ENCODE measurements at places on chromosomes 5 and 9.

DNA sequence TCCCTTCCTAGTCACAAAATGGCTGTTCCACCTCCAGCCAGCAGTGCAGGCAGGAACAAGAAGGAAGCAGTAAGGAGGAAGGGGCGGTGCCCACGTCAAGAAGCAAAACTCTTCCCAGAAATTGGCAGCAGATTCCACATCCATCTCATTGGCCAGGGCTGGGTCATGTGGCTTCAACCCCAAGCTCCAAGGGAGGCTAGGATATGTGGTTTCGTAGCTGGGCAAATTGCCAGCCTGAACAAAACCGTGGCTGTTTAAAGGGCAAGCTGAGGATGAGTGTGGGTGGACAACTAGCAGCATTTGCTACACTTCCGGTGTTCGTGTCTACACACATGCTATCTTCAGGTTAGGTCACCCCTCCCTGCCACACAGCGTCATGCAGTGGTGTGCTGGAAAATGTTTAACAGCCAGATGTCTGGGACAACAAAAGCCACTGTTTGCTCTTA lies 92.1 kb upstream of the MAP1B start:
- DNase-seq = peak; percentile 54

DNA sequence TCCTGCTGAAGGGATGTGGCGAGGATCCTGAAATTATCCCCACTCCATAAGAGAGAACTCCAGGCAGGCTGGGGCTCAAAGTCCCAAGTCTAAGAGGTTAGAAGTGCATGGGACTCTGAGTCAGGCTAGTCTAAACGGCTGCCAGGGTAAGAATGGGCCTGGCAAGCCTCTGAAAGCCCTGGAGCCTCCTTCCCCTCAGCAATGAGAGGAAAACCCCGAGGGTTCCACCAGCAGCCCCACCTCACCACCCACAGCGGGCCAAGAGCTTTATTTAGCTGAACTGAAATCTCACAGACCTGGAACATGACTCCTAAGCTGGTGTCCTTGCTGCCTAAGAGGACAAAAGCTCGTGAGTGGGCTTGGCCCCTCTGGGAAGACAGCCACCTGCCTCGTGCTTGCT lies 135.5 kb downstream of the SEC61B start:
- no peak for DNase-seq

DNA sequence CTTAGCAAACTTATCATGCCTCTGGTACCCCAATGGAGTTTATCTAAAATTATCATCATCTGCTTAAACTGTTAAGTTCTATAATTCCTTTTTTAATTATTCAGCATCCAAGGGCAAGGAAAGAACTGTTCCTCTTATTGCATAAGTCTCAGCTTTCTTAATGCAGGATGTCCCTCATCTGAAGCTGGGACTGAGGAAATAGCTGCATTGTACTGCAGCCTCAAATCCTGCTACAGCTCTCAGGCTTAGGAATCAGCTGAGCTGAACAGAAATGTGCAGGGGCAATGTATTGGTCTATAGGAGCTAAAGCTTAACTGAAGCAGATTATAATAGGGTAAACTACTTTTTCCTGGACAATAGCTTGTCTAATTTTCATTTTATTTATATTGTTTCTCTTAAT lies 48.0 kb downstream of the HAPLN1 start:
- no peak for DNase-seq

GRCh38 chr5:120139039-120139438 lies 325.1 kb upstream of the PRR16 start:
- peak; percentile 85 for DNase-seq

GRCh38 chr5:134436523-134437339 lies 25.1 kb upstream of the CDKN2AIPNL start:
- DNase-seq = peak; percentile 80

DNA sequence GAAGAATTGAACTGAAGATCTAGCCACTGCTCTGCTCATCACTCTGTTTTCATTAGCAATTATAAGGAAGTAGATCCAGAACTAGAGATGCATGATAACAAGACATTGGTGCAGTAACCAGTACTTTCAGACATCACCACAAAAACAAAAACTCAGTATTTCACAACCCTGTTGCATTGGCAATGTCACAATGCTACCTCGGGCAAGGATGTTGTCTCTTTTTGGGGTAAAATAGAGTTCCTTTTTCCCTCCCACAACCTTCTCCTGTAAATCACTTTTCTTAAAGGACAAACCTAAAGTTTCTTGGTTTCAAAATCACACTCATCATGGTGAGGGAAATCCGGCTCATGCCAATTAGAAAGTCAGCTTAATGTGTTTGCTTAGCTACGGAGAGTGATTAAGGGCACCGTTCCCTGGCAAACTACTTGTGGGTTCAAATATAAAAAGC lies 420.1 kb upstream of the MEF2C start:
- no peak for DNase-seq

DNA sequence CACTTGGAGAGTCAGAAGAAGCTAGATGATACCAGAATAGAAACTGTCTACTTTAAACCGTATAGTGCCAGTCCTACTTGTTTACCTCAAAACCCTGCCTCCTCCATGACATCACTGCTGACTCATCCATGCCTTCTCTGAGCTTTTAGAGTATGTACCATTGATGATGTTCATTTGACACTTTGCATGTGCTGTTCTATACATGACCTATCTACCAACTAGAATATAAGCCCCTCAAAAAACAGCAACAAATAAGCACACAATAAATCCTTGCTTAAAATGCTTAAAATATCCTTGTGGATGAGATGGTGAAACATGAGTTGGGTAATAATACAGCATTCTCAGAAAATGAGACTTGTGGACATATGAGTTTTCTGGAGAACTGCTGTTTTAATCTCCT lies 2.6 kb downstream of the CTNNAL1 start:
- peak; percentile 77 for DNase-seq

DNA sequence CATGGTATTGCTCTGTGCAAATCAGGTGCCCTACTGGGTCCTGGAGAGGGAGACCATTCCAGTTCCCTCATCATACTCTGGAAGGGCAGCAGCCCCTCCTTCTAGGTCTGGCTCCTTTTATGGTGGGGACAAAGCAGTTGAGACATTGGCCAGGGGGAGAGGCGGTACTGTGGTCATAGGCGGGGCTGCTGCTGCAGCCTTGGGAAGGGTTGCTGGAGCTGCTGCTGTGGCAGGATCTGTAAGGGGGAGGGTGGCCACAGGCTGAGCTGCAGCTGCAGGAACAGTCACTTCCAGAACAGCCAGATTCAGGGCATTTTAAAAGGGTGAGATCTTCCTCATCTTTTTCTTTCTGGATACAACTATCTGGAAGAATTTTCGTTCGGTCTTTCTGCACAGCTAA lies 233.0 kb upstream of the SGCD start:
- DNase-seq = peak; percentile 83

DNA sequence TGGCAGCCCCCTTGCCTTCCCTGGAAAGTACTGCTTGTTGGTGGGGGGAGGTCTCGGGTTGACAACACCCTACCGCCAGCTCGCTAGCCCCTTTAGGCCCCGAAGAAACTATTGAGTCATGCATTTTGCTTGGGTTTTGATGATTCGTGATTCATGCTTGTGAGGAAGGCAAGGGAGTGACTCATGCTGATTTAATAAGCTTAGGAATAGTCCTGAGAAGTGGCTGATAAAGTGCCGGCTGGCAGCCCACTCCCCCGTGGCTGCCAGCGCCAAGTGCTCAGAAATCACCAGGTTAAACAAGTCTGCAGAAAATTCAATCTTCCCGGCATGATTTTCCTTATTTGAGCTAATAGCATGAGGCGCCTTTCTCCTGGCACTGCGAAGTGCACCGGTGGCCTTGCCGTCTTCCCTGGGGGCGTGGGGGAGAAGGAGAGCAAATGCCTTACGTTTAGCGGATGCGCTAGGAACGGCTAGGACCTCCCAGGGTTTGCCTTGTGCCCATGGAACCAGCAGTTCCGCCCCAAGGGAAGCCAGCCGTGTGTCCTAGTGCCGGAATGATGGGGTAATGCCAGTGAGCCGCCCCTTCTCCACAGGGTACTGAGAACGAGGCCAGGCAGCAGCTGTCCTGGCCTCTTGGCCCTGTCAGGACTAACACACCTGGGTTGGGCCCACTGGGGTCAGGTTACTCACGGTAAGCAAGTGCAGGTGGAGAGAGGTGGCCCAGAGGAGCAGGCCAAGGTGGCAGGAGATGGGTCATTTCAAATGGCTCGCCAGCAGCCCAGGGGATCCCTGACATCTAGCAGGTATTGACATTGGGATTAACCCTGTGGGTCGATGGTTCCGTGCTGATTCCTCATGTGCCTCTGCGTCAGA lies 151.9 kb downstream of the MACROH2A1 start:
- DNase-seq = peak; percentile 97

DNA sequence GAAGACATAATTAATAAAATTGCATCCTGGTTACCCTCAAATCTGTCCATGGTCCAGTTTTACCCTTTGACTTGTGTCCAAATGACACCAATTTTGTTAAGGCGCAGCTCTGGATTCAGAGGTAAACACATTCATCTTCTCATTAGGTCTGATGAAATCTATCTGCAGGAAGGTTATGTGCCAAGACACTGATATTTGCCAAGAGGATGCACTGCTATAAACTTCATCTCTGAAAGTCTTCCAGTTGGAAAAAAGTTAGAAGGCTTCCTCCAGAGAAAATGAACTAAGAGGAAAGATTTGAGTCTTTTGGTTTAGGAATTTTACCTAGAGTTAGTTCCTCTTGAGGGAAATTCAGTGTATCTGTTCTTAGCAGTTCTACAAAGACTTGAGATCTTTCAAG lies 717.8 kb downstream of the DTWD2 start:
- DNase-seq = no peak

DNA sequence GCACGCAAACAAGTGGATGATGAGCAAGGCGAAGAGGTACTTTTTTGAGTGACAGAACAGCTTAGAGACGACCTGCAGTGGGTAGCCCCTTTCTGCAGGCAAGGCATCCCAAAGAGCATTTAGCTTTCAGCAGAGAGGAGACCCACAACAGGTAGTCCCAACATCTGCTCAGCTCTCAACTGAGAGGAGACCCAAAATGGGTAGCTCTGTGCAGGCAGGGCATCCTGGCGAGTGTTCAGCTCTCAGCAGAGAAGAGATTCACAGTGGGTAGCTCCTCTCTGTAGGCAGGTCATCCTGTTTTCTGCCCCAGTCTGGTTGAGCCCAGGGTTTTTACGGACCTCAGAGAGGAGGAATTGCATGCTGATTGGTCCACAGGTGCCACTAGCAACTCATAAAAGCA lies 2396.1 kb upstream of the C9orf72 start:
- DNase-seq = no peak

GRCh38 chr5:138024117-138024516 lies 8.8 kb downstream of the FAM13B start:
- peak; percentile 28 for DNase-seq

- peak; percentile 62 for DNase-seq
These were observed 188.9 kb upstream of the RPS23 start for GRCh38 chr5:82466986-82467561.

GRCh38 chr9:105362470-105362869 lies 85.4 kb upstream of the FSD1L start:
- no peak for DNase-seq

DNA sequence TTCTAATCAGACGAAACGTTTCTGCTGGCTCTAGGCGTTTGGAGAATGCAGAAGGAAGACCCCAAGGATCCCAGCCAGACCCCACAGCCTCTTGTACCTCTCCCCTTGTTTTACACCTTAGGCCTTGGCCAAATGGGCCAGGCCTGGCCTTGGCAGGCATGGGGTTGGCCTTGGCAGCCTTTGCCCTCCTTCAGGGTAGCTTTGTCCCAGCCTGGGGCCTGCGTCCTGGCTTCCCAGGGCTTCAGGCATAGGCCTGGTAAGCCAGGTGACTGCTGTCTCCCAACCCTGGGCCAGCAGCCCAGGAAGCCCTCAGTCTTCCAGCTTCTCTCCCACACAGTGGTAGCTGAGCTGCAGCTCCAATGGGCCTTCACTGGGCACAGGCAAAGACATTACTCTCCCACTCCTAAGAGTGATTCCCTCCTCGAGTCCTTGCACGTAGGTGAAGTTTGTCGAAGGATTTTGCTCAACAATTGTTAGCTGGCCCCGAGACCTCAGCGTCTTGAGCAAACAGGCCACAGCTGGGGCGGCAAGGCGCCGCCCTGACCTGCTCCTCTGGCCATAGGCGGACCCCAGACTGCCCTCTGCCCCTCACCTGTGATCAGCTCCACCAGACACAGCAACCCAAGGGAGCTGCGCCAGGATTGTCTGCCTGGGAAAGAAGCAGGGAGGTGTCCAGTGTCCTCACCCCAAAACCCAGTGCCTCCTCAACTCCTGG lies 1.1 kb upstream of the PITX1 start:
- DNase-seq = no peak

DNA sequence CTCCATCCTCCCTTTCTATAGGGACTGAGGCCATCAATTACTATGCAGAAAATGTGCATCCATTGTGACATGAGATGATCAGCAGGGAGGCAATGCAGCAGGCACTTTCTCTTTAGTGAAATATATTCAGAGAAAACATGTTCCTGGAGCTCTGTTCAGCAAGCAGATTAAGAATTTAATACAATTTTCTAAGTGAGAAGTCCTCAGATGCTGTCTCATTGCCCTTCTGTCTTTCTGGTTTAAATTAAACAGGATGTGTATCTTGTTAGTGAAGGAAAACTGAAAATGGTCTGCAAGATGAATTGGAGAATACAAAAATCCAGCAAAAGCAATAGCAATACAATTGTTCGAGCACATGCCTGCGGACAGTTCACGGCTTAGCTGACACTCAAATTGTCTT lies 445.8 kb upstream of the RIOK2 start:
- DNase-seq = no peak

- peak; percentile 95 for DNase-seq
These were observed 416 bp upstream of the PTBP3 start for GRCh38 chr9:112333639-112334431.

DNA sequence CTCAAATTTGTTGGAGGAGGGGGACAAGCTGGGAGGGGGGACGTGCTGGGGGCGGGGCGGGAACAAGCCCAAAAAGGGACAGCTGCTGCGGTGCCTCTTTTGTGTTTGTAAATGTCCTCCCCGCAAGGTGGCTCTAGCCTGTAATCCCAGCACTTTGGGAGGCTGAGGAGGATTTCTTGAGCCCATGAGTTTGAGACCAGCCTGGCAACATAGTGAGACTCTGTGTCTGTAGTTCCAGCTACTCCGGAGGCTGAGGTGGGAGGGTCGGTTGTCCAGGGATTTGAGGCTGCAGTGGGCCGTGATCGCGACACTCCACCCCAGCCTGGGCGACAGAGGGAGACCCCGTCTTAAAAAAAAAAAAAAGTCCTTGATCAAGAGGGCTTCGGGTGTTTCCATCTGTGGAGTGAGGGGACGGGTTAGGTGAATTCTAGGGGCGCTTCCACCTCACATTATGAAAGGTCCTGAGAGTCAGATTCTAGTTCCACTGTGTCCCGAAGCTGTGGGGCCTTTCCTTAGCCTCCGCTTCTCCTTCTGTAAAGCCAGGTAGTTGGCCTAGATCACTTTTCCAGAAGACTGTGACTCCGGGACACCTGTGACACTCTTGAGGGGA lies 779 bp upstream of the CTNNA1 start:
- peak; percentile 42 for DNase-seq
